Stimulated activated CD4-positive, alpha-beta T cell treated with anti-CD3 and anti-CD28 coated beads, Interleukin-12 subunit alpha, Interleukin-12 subunit beta, amount 100 ng/mL, for 4 hours (primary cell): ENCODE measurements at places on chromosomes 13 and 19.

- no peak for DNase-seq
Measured at GRCh38 chr19:28619816-28620429, 593.0 kb downstream of the UQCRFS1 start.

- no peak for DNase-seq
Measured at GRCh38 chr13:44132710-44133109, 240.9 kb upstream of the SERP2 start.

GRCh38 chr19:6521718-6522646 is 8.8 kb upstream of the TNFSF9 start:
- peak; percentile 29 for DNase-seq

DNA sequence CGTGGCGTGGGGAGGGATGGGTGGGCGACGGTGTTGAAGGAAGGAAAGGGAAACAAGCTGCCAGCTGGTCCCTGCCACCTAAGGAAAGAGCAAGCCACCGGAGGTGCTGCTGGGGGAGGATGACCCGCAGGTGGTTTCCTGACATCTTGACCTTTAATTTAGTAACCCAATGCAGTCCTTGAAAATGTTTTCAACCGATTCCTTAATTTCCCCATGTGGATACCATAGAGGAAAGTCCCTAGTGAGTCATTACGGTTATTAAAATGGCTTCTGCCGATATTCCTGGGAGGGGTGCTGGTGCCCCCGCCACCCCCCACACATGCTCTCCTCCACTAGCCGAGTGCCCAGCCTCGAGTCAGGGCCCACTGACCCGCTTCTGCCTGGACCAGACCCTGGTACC is 6.3 kb upstream of the ANKRD10 start:
- DNase-seq = no peak

- DNase-seq = no peak
Measured at GRCh38 chr19:46919324-46919723, 58.5 kb downstream of the ARHGAP35 start.
